ENCODE measurements at places on chromosomes 12 and 14.

DNA sequence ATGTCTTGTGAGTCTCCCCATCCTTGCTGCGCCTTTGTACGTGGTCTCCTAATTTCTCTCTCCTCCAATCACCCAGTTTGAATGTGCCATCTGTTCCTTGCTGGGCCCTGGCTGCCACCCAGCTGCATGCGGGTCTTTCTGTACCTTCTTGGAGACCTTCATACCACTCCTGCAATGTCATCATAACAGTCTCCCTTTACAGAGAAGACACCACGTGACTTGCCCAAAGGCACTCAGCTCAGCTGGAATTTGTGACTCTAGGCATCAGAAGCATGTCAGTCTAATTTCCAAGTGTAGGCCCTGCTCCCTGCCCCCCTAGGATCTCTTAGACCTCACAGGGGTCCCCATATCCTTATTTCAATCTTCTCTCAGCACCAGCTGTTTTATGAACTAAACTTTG lies 284.2 kb downstream of the TTC8 start:
- DNase-seq, result no peak

DNA sequence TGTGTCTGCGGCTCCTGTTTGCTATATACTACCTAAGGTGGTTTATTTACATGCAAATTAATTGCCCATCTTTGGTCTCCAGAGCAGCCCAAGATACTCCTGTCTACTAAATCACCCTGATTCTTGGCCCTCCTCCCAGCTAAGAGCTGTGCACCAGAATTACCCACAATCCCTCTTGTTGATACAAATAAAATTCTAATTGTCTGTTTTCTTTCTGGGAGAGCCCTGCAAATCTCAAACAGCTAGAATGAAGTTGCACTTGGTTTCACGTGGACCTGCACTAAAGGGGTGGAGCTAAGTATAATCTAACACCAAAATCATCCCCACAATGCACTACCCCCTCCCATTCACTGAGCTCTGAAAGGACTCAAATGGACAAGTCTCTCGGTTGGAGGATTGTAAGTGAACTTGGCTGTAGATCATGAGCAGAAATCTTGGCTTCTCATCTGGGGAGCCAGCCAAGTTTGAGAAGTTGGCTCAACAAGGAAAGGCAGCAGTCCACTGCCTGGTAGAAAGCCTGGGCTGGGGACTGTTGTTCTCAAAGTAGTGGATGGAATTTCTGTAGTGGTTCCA lies 6.6 kb downstream of the MAX start:
- DNase-seq, result no peak

DNA sequence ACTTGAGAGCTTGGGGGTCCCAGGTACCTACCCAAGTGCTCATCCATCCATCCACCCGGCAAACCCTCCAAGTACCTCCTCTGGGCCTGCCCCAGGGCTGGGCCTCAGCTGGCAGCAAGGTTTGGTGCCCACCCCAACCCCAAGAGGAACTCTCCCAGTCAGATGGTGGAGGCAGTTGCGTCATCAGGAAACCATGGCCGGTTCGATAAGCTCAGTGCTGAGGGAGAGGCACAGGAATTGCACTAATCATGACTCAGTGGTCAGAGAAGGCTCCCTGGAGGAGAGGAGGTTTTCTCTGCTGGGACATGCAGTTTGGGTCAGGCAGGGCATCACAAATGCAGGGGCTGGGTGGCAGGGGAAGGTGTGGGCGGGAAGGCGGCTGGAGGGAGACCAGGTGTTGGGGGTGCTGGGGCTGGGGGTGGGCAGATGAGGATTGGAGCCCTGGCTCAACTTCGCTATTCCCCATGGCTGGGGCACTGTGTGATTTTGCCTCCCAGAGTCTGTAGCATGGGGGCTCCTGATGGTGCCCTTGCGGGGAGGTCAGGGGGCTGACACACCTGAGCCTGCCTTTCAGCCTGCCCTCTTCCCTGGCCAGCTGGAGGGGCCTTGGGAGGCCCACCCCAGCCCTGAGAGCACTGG lies 32.2 kb downstream of the SH2B3 start:
- no peak for DNase-seq

DNA sequence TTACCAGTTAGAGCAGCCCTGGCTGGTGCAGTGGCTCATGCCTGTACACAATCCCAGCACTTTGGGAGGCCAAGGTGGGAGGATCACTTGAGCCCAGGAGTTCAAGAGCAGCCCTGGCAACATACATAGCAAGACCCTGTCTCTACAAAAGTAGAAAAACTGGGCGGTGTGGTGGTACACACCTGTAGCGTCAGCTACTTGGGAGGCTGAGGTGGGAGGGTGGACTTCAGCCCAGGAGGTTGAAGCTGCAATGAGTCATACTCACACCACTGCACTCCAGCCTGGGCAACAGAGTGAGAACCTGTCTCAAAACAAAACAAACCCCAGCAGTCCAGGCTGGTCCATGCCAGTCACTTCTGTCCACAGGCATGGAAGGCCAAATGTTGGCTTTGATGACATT lies 7.4 kb downstream of the COX14 start:
- no peak for DNase-seq

DNA sequence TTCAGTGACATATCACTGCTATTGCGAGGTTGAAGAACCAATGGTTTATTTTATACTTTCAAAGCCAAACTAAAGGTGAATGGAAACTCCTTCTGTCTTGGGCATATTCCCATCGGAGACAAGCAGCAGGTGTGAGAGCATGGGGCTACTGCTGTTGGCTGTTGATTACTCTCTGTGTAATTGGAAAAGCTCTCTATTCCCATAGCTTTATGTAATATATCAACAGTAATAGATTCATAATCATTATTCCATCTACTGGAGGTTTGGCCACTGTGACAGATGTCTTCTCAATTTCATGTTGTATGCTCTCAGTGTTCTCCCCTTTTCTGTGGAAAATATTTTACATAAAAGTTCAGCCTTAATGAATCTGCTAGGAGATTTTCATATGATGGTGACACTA lies 352.0 kb downstream of the BTG1 start:
- DNase-seq, result no peak
